ENCODE measurements at places on chromosomes 6 and 20.

GRCh38 chr20:8116067-8116811, 15.8 kb upstream of the PLCB1 start:
- no peak for DNase-seq

DNA sequence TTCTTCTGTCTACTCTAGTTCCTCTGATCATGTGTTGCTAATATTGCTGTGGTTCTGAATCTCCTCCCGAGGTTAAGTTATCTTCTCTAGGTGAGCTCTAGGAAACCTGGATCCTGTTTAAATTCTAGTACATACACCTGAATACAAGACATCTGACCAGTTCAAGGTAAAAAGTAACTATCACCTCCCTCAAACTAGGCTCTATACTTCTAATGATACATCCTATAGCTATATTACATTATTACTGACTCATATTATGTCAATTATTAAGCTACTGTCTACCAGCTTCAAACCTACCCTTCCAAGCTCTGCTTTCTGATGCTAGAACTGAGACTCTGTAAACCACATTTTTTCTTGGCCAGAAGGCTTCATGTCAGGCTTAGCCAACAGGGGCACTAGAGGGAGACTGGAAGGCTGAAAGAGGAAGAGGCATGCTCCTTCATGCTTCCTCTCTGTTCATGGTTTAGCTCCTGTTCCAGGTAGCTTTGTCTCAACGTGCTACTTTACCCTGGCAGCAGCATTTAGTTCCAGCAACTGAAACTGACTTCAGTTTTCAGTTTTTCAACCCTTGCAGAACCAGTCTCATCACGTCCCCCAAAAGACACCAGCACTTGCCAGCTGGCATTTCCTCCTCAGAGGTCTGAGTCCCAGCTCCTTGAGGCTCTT, 148.4 kb upstream of the TOP1 start:
- DNase-seq: peak; percentile 50

- DNase-seq: no peak
These were observed 344.7 kb downstream of the CDH26 start for GRCh38 chr20:60302875-60303274.

GRCh38 chr6:32082935-32083334, 26.2 kb downstream of the TNXB start:
- no peak for DNase-seq

DNA sequence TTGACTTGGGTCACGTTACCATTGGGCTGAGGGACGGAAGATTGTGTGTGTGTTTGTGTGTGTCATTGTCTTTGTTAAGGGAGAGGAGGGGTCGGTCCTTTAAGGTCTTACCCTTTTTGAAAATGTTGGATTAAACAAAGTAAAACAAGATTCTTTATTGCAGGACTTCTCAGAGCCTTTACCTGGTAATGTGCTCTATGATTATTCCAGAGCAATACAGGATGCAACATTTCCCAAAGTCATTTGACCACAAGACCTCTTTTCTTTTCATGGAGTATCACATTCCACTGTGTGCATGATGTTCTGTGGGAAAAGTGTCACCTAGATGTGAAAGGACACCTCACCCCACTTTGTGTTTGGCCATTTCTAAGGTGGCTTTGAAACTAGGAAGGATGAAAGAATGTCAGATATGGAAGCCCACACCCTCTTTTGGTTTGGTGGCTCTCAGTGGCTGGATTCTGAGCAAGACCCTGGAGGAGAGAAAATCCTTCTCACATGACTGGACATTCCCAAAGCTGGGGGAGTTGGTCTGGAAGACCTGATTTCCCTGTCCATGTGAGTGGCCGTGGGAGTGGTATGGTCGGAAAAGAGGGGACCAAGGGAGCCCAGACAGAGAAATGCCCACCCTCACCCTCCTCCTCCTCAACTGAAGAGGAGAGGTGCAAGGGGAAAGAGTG, 18.2 kb upstream of the ZNF831 start:
- DNase-seq: no peak

Measured in suppressor macrophage treated with lipopolysaccharide for 1 hour (primary cell).